Tracheal epithelial cell (primary cell): ENCODE measurements at places on chromosomes 5 and 9. TPM values are rescaled to one million over a fixed set of nuclear protein-coding genes. Genes with fewer than 3 reads are reported as not detected.

CAAP1 gene
- 18.3 and 21.7 TPM in 2 replicates for total RNA-seq

FABP6 gene
- 1.2 TPM in 1 of 2 replicates, not detected in the other for total RNA-seq

GKAP1 gene
- total RNA-seq = 0.43 and 0.96 TPM in 2 replicates

ABO gene
- total RNA-seq = under 0.01 and 0.43 TPM in 2 replicates

SHOC1 gene
- total RNA-seq = under 0.01 TPM in 1 of 2 replicates, not detected in the other

CCDC112 gene
- total RNA-seq = 5.8 and 8.7 TPM in 2 replicates

SHISAL2B gene
- total RNA-seq = not detected in 2 replicates

C9orf50 gene
- total RNA-seq = not detected in 2 replicates

CDC20B gene
- not detected in 2 replicates for total RNA-seq

DELE1 gene
- total RNA-seq = 26.9 and 28.0 TPM in 2 replicates

FAM200C gene
- total RNA-seq = 2.6 and 3.1 TPM in 2 replicates

ROR2 gene
- 0.24 TPM in 1 of 2 replicates, not detected in the other for total RNA-seq

TAF1L gene
- total RNA-seq = under 0.01 TPM in 2 replicates

SPATA9 gene
- total RNA-seq = not detected in 2 replicates

FSTL4 gene
- not detected in 2 replicates for total RNA-seq

POU5F2 gene
- under 0.01 and 0.43 TPM in 2 replicates for total RNA-seq

PCDHA8 gene
- not detected in 2 replicates for total RNA-seq

CA9 gene
- total RNA-seq = 9.6 and 35.2 TPM in 2 replicates

SEMA6A gene
- 1.7 and 7.2 TPM in 2 replicates for total RNA-seq

HRH2 gene
- total RNA-seq = not detected in 2 replicates

C9orf153 gene
- 0.48 and 0.85 TPM in 2 replicates for total RNA-seq

MARCHF11 gene
- not detected in 2 replicates for total RNA-seq

SLC6A7 gene
- under 0.01 TPM in 1 of 2 replicates, not detected in the other for total RNA-seq

ITGA1 gene
- 1.4 and 3.4 TPM in 2 replicates for total RNA-seq

PLAC8L1 gene
- total RNA-seq = 0.43 TPM in 1 of 2 replicates, not detected in the other

ARHGEF37 gene
- 20.5 and 24.5 TPM in 2 replicates for total RNA-seq

DOK3 gene
- 0.85 and 1.7 TPM in 2 replicates for total RNA-seq

C5orf24 gene
- total RNA-seq = 27.2 and 30.9 TPM in 2 replicates

SIT1 gene
- total RNA-seq = not detected in 2 replicates

NMUR2 gene
- total RNA-seq = not detected in 2 replicates

FAT2 gene
- total RNA-seq = 88.4 and 139 TPM in 2 replicates

NUDT12 gene
- total RNA-seq = 13.5 and 23.4 TPM in 2 replicates

GFPT2 gene
- under 0.01 and 0.48 TPM in 2 replicates for total RNA-seq

OBP2B gene
- not detected in 2 replicates for total RNA-seq

FOXD1 gene
- total RNA-seq = 4.1 and 4.9 TPM in 2 replicates

IGFBPL1 gene
- total RNA-seq = under 0.01 TPM in 1 of 2 replicates, not detected in the other

NLN gene
- total RNA-seq = 39.9 and 62.7 TPM in 2 replicates

SLC25A2 gene
- not detected in 2 replicates for total RNA-seq

KCNIP1 gene
- 3.1 TPM in 1 of 2 replicates, not detected in the other for total RNA-seq

C5orf22 gene
- total RNA-seq = 18.6 and 19.0 TPM in 2 replicates

MAN1B1 gene
- total RNA-seq = 69.9 and 71.4 TPM in 2 replicates

CD14 gene
- 1.4 and 6.8 TPM in 2 replicates for total RNA-seq

PCDHGA4 gene
- total RNA-seq = 0.24 TPM in 1 of 2 replicates, not detected in the other

MBLAC2 gene
- 2.9 and 3.8 TPM in 2 replicates for total RNA-seq

FBP2 gene
- total RNA-seq = not detected in 2 replicates
